ENCODE measurements at places on chromosomes 7 and 10.

- DNase-seq: no peak
Observed at GRCh38 chr10:98410135-98410743, 4.7 kb downstream of the PYROXD2 start.

DNA sequence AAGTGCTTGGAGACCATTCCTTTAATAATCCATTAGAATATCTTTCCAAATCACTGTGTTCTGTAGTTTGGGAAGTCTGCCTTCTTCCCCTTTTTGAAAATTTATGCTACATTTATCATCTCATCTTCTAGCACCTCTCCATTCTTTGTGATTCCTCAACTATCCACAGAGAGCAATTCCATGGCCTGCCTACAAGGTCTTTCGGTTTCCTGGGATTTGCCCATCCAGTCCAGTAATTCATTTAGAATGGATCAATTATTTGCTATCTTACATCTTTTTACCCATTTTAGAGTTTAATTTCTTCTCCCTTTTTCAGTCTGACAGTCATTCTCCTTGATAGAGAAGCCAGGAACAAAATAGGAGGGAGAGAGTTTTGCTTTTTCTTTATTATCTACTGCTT lies 179.8 kb downstream of the ST7 start:
- DNase-seq: no peak

DNA sequence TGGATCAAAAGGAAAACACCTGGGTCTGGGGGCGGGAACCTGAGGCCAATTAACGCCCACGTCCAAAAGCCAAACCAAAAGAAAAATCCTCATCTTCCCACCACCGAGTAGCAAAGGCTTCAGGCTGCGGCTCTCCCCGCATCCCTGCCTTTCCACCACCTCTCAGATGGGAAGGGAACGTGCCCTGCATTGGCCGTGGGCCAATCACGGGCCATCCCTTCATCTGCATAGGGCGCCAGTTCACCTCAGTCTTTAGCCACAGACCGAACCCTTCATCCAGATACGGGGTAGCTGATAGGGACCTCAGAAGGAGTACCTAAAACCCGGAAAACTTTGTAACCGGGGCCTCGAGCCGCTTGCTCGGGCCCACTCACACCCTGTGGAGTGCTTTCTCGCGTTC lies 626 bp downstream of the PRPF18 start:
- no peak for DNase-seq

GRCh38 chr10:89393898-89394297 lies 1.5 kb downstream of the IFIT1 start:
- DNase-seq: no peak

- no peak for DNase-seq
Observed at GRCh38 chr7:28528899-28529298, 116.6 kb downstream of the CREB5 start.

DNA sequence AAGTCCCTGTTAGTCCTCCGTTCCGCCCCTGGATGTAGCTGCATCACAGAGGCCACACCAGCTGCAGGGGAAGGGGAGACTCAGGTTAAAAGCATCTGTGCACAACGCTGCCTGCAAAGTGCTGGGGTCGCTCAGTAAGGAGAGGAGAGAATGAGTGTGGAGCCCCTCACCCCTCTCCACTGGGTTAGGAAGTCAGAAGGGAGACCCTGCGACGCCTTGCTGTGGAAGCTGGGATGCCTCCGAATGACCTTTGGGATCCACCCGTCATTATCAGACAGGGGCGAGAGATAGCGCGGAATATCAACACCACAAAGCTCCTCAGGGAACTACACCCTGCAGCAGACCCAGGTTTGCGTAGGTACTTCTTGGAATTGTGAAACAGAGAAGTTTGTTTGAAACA lies 167.7 kb upstream of the SHH start:
- no peak for DNase-seq

DNA sequence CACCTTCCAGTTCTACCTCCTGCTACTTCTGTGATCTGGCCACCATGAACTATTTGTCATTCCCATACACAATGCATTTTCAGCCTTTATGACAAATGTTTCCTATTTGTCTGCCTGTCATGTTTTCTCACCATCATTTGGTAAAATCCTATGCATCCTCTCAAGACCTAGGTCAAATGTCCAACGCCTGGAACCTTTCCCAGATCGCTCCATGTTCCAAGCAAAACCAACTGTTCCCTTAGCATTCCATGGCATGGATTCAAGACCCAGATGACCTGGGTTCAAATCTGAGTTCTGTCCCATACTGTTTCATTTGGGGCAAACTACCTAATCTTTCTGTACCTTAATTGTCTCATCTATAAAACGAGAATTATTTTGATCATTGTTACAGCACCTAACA lies 98.9 kb downstream of the USP6NL start:
- no peak for DNase-seq

- DNase-seq: no peak
Observed at GRCh38 chr7:158077934-158078910, 509.4 kb downstream of the PTPRN2 start.

GRCh38 chr10:95661818-95662217 lies 5.3 kb upstream of the ALDH18A1 start:
- no peak for DNase-seq

GRCh38 chr10:123517426-123517825 lies 148.7 kb upstream of the GPR26 start:
- DNase-seq: no peak

DNA sequence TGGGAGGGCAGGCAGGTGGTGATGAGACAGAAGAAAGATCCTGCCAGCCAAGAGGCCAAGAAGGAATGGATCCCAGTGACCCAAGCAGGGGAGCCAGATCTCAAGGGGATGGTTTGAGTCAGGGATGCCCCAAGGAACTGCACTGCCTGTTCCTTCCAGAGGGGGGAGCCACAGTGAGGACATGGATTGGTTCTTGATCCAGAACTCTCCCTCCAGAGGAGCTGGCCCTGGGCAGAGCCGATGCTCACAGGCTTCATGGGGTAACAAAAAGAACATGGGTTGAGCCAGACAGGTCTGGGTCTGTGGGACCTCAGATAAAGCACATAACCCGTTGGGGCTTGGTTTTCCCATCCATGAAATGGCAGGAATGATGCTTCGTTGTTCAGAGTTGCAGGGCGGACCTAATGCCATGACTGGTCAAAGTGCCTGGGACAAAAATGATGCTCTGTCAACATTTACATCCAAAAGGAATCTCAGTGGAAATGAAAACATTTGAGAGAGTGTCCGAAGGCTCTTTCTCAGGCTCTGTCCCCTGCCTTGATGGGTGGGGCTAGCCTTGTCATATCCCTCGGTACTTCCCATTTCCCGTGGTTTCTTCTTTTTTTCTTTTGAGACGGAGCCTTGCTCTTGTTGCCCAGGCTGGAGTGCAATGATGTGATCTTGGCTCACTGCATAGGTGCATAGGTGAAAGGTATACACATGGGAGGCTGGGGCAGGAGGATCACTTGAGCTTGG lies 4.7 kb upstream of the DENND2A start:
- DNase-seq: no peak

DNA sequence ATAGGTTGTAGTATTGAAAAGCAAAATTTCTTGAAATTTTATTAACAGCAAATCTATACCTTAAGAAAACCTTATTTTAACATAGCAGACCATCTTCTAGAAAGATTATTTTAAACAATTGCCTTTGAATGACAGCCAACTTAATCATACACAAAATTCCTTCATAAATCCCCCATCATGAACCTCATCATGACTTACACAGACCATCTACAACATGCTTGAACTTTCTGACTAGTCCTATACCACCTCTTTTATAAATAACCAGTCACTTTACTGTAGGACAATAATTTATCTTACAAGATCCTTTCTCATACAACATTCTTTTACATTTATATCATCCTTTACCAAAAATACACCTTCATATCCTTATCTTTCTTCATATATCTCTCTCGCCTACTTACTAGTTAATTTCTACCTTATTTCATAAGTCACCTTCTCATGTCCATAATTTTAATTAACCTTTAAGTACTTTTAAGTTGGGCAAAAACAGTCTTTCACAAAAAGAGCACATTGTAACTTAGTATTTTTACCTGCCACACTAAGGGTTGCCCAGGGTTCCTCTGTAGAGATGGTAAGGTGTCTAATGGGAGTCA lies 16.6 kb upstream of the PTN start:
- peak; percentile 10 for DNase-seq

DNA sequence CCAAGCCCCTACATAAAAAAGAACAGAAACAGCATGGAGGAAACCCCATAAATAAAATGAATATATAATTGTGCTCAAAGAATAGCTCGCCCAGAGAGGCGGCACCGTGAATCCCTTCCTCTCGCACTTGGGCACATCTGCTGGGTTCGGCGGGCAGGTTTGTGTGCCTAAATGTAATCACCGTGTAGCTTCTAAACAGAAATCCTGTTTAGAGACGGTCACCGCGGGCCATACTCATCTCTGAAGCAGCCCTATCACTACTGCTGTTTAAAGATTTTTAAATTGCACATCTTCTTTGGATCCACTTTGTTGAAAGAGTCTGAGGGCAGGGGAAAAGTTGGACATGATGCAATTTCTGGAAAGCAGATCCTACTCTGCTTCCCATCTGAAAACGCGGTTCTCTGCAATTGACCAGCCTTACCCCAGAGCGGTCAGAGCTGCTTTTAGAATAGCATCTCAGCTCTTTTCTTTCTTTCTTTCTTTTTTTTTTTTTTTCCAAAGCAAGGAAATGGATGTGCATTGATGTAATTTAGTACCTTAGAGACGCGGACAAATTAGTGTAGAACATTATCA lies 6.4 kb downstream of the DRGX start:
- DNase-seq: no peak

Data from fibroblast of skin of right biceps (primary cell).